ENCODE measurements at places on chromosomes 3 and 15. TPM values are rescaled to one million over a fixed set of nuclear protein-coding genes. Genes with fewer than 3 reads are reported as not detected.

Gene FYCO1
- total RNA-seq, result 20.6 TPM

Gene PLSCR5
- total RNA-seq, result not detected

DNA sequence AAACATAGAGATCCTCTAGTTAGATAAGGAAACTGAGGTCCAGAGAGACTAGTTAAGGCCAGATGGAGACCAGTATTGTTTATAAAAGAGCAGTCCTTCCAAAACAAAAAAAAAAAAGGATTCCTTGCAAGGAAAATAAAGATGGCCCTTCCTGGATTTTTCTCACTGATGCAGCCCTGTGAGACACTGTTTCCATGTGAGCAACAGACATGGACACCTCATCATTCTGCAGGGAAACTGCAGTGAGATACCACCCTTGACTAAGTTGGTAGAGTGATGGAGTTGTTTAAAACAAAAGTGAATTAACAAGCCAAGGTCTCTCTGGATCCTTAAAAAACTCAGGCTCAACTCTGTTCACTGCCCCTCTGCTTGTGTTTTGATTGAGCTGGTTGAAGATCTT, 65.6 kb upstream of the MYZAP start:
- no peak for DNase-seq

DNA sequence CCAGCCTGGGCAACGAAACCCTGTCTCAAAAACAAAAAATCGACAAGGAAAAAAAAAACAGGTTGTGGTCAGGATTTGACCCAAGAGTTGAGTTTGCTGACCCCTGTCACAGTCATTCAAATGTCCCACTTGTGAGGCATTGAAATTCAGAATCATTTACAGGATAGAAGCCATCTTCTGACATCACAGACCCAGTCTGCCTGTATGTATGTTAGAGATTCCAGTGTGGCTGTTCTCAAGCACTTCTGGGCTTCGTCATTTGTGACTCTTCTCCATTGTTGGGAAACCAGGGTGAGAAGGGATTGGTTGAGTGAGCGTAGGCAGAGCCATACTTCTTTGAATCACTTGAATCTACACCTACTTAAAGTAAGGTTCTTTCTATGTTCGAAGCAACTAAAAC, 57.1 kb downstream of the LMLN start:
- DNase-seq, result no peak

DNA sequence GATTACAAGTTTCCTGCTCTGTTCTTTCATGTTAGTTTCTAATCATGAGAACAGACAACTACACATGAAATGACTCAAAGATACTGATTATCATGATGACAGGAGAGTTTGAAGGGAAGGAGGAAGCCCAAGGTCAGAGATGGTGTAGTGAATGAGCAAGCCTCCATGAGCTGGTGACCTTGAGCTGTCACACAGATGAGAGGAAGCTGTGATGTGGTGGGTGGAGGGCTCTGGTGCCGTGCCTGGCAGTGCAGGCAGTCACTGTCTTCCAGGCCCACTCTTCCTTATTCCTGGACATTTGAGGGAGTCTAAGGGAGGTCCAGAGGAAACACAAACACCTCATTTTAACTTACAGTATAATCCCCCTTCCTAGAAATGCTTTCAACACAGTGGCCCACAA, 133.4 kb upstream of the ROPN1 start:
- DNase-seq, result no peak

- no peak for DNase-seq
These were observed 78.9 kb upstream of the SKOR1 start for GRCh38 chr15:67746450-67746849.

- DNase-seq, result peak; percentile 75
These were observed 75.2 kb downstream of the CHSY1 start for GRCh38 chr15:101176625-101177024.

GRCh38 chr3:51350751-51351150, 34.3 kb upstream of the MANF start:
- no peak for DNase-seq

Measured in fibroblast of villous mesenchyme (primary cell).